ENCODE measurements at places on chromosomes 5 and 9.

DNA sequence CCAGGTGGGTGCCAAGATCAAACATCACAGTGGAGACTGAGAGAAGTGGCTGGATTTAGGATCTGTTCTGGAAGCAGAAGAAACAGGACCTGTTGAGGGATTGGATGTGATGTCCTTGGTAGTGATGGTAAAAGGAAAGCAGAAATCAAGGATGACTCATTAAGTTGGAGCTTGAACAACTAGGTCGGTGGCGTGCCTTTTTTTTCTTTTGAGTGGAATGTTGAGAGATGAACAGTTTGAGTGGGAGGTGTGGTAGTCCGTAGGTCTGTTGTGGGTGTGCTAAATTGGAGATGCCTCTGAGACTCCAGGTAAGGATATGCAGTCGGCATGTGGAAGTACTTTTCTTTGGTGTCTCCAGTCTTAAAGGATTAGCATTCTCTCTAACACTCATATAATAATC lies 92.1 kb upstream of the IL12B start:
- DNase-seq: peak; percentile 33

DNA sequence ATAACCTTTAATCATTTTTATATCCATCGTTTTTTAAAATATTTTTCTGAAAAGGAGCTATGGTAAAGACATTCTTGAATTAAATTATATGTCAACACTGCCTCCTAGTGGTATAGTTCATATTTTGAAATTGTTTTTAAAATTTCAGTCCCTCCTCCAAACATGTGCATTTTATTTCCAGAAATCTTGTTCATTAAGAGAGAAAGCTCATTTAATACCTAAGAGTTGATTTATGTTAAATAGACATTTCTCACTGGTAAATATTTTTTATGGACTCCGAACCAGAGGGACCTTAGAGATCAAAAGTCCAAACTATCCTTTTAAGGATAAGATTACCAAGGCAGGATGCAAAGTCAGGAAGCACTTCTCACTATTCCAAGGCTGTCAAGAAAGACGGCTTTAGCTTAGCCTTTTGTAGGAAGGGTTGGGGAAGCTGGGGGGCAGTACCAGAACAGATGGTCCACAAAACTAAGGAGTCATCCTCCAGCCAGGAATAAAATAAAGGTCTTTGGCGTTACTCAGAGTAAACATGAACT lies 21.6 kb downstream of the BHMT start:
- DNase-seq: peak; percentile 60

- no peak for DNase-seq
Observed at GRCh38 chr5:16559702-16560101, 57.1 kb downstream of the RETREG1 start.

GRCh38 chr9:111645806-111646205 lies 14.7 kb downstream of the DNAJC25 start:
- no peak for DNase-seq

GRCh38 chr5:73823508-73823925 lies 197.5 kb downstream of the ARHGEF28 start:
- peak; percentile 69 for DNase-seq

GRCh38 chr9:127580879-127581475 lies 31.1 kb upstream of the STXBP1 start:
- DNase-seq: no peak

GRCh38 chr5:8879248-8879647 lies 666.6 kb downstream of the SEMA5A start:
- DNase-seq: no peak

Measured in astrocyte of the hippocampus (primary cell).